ENCODE measurements at places on chromosomes 2 and 18.

DNA sequence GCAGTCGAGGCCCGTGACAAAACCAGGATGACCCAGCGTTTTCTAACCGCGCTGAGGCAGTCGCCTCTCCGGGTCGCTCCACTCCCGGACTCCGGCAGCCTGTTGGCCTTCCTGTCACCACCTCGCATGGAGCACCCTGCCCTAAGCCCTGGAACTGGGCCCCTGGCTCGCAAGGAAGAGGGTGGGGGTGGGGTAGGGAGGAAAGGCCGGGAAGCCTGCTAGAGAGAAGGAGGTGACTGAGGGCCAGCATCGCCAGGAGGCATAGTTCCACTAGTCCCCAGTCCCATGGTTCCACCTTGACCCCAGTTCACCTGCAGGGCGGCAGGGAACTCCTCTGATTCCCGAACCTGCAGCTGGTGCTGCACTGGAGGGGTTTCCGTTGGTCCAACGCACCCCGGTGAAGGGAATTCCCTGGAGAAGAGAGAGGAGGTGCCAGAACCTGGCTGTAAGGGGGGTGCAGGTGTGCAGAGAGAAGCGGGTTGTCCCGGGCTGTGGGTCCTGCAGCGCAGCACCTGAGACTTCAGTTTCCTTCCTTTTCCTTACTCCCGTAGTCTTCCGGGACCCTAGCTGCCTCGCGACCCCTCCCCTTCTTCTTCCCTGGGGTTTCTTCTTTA is 11.8 kb upstream of the EN1 start:
- DNase-seq: no peak

GRCh38 chr18:11118051-11118766 is 31.2 kb downstream of the PIEZO2 start:
- no peak for DNase-seq

- DNase-seq: no peak
Measured at GRCh38 chr2:17608251-17608650, 67.8 kb downstream of the VSNL1 start.

DNA sequence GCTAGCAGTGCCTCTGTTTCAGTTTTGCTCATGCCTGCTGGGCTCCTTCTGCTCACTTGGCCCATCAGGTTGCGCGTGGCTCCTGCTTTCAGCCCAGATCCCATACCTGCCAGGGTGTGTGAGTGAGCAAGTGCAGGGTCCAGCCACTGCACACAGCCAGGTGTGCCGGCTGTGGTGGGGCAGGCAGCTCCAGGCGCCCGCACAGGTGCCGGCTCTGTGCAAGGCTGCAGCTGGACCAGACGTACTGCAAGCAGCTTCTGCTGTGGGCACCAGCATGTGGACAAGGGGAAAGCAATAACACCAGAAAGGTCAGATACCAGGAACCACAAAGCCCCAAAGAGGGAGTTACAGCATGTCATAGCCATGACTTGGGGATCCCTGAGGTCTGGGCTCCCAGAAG is 5.6 kb upstream of the PCARE start:
- DNase-seq: no peak

DNA sequence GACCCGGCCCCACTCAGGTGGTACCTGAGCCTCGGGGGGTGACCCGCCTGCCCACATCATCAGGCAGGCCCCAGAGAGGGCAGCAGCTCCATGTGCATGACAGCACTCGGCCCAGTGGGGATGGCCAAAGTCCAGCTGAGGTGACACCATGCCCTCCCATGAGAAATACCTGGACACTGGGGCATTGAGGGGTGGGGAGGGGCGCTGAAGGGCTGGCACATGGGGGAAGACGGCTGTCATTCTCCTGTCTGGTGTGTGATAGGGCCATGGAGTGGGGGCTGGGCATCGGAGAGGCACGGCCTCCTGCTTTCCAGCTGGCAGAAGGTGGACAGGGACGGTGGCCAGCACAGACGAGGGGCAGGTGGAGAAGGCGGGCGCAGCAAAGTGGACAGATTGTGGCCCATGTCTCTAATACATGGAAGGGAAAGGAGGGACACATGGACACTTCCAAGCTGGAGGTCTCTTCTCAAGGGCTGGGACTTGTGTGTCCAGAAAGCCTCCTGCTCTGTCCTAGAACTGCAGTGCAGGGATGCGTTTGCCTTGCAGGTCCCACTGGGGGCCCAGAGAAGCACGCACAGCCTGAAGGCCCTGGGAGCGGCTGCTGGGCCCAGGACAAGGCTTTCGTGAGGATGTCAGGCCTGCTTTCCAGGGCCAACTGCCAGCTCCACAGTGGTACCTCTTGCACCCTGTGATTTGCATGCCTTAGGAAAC is 302.2 kb downstream of the NDUFA10 start:
- no peak for DNase-seq

DNA sequence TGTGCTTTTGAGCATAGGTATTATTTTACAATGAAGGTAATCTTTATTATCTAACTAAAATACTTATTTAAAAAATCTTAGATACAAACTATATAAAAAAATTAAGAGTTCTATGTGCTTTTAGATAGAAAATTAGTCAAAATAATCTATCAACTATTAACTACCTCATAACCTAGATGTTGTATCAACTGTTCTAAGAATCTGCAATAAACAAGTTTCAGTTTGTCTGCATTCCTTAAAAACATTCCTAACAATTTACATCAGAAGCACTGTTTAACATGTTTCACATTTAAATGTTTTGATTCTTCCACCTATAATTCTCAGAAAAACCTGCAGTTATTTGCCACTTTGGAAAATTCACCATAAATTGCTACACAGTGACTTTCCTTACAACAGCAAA is 33.3 kb downstream of the NDUFS1 start:
- no peak for DNase-seq

DNA sequence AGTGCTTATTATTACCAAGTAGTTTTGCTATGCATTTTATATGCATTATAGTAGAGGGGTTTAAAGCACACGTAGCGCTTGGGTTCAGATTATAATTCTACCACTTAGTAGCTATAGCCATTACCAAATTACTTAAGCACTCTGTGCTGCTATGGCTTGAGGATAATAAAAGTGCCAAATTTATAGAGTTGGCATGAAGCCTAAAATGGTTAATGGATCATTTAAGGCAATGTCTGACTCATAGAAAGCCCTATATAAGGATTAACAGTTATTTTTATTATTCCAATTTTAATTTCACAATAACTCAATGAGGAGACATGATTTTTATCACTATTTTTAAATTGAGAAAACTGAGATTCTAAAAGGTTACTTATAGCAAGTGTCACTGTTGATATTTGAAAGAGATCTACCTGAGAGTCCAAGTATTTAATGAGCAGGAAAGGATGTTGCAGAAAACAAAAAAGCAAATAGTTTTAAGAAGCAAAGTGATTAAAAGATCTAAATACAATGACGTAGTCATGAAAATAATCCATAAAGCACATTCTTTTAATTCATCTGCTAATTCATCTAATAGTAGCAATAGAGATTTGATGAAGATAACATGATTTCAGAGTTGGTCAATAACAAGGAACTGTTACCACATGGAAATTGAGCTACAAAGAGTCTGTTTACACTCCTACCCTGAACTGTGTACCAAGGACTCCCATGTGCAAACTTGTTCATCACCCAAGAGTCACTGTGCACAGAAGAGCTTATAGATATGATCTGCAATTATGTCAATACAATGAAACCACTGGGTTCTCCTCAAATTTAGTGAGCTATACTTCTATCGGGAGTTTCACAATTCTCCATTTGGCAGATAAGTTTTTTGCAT is 78.8 kb upstream of the DTNA start:
- DNase-seq: no peak

- DNase-seq: no peak
Measured at GRCh38 chr18:9531791-9532410, 56.6 kb downstream of the RALBP1 start.

GRCh38 chr2:215529271-215529670 is 93.4 kb upstream of the FN1 start:
- no peak for DNase-seq

GRCh38 chr2:10196948-10197696 is 74.6 kb downstream of the RRM2 start:
- DNase-seq: no peak

DNA sequence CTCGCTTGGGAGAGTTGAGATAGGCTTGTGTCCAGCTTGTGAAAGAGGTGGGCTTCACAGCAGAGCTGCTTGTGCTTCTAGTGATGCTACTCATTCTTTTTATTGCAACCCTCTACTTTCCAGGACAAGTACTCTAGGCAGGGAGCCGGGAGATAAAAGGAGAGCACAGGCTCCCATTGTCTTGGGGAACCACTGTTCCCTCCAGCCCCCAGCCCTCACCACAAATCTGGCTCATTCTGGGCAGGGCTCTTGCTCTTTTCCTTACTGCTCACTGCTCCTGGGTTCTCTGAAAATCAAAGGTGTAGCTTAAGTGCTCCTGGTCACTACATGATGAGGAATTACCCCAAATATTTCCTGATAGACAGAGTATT is 81.4 kb downstream of the CABYR start:
- DNase-seq: no peak

DNA sequence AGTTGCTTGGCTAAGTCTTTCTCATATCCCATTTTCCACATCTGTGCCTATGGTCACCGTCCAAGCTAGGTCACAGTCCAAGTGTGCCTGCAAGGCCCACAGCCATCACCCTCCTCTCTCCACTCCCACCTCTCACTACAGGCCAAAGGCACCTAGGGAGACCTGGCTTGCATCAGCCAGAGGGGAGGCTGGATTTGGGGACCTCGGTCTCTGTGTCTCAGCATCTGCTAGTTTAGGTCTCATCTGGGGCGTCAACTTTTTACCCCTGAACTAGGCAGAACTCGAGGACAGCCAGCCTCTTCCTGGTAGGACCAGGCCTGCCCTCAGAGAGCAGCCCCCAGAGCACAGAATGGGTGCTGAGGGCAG is 217.1 kb downstream of the DYSF start:
- no peak for DNase-seq

DNA sequence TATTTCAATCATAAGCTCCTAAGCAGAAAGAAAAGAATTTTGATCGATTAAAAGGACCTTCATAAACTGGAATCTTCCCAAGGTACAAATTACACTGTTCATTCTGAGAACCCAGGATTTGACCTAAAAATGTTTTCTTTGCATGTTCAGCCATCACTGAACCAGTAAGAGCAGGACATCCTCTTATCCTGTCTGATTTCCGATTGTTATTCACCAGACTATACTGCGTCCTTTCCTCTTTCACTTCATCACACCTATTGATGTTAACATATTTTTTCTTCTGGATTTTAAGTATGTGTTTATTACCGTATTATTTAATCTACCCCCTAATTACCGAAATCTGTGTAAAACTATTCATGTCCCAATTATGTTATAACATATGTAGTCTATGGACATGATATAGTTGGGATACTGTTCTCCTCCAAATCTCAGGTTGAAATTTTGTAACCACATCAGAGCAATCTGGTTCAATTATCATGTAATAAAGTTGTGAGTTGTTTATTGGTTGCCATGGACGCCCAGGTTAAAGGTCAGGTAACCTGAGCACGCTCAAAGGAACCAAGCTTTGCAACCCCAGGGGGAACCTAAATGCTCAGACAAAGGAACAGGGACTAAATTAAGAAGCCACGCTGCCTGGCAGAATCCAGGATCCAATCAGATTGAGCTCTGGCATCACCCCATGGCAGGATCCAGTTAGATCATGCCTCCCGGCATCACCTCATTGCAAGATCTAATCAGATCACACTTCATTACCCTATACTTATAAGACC is 11.6 kb upstream of the TBC1D8 start:
- no peak for DNase-seq

GRCh38 chr2:134304394-134305108 is 50.7 kb downstream of the MGAT5 start:
- DNase-seq: no peak

DNA sequence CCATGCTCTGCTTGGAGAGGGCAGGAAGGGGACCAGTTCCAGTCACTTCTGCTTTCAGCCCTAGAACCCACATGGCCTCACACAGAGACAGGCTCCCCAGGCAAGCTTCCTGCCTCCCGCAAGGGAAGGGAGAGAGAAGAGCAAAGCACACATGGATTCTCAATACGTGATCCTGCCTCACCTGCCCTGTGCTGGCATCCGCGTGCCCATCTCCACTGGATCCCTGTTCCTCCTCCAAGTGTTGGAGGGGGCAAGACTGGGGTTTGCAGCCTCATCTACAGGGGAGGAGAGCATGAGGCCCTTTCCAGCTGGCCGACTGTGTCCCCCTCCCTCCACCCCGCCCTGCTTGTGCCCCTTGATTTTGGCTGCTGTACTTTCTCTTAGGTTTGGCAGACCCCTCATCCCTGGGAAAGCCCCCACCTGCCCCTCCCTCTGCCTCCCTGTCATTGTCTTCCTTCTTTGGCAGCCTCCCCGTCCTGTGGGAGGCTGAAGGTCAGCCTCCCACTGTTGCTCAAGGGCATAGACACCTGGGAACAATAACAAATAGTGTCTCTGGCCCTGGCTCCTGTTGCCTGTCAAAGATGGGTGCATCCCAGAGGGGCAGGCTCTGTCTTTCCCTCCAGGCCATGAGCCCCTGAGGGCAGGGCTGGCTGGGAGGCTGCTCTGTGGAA is 22.7 kb downstream of the KCNF1 start:
- no peak for DNase-seq

- no peak for DNase-seq
Measured at GRCh38 chr18:72342933-72343332, 201.2 kb downstream of the CBLN2 start.

- DNase-seq: no peak
Measured at GRCh38 chr2:162063899-162064298, 10.1 kb downstream of the DPP4 start.

- DNase-seq: no peak
Measured at GRCh38 chr2:19630921-19631320, 270.9 kb downstream of the TTC32 start.

- DNase-seq: no peak
Measured at GRCh38 chr2:136527560-136527959, 237.8 kb upstream of the THSD7B start.

DNA sequence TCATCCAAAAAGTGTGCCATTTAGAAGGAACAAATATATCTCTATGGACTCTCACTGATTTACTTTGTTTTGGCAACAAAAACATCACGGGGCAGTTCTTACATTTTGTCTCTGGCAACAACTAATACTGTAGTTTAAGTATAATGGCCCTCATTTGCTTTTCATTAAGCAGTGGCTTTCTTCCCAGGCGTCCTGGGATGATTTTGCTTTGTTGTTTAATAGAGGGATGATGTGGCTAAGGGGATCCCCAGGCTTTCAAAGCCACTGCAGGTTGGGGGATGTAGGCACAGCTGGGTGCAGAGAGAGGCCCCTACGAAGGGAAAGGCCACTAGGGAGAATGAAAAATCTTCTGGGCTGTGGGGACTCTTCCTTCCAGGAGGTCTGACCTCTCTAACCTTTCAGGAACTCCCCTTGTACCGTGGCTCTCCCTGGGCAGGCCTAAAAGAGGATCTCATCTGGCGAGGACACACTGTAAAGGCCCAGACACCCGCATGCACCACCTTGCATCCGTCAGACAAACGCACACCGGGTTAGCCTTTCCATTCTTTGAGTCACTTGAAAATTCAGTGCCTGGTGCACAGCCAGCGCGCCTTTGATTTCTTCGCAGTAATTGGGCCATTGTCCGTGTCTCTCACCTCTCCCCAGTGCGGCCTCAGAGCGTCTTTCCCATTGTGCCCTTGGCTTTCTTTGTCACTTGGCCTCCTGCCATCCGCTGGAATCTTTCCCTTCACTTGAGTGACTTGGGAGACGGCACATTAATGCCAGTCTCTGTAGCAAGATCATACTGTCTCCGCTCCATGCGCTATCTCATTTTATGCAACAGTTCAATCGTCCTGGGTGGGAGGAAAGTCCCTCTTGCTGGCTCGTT is 40.3 kb upstream of the AFF3 start:
- DNase-seq: no peak

All from GM12891 (cell line).